ENCODE measurements at places on chromosomes 3 and 15.

- no peak for DNase-seq
These were observed 31.5 kb downstream of the SEMA5B start for GRCh38 chr3:122996038-122996580.

- DNase-seq = no peak
These were observed 47.8 kb downstream of the SPRED1 start for GRCh38 chr15:38300395-38300794.

DNA sequence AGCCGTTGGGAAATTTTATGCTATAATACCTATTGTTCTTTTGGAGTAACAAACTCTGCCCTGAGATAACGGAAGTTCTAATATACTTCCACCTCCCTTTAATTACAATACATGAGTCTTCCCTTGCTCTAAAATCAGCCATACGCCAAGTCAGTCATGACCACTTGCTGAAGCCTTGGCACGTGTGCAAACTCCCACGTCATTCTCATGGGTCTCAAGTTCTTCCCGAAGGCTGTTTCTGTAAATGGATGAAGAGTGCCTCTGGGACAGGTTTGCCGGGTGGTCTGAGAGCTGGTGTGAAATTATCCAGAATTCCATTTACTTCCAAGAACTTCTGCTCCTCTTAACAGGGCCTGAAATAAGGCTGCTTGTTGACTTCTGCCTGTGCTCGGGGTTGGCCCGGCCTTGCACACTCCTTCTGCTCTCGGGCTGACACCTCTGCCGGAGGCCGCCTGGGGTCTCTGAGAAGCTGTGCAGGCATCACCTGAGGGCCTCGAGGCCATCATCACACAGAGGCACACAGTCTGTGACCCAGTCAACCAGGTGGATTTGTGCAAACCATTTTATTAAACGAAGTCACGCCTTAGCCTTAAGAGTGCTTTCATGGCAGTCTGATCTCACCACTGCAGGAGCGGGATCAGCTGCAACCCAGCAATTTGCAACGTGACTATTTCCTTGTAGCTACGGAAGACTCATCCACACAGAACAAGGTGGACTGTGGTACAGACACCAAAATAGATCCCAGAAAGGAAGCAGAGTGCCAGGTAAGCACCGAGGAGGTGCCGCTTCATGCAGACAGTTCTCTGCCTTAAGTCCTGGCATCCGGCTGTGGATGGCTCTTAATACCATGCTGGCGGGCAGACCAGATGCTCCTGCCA lies 120.1 kb downstream of the ADAMTS17 start:
- no peak for DNase-seq

GRCh38 chr3:69288161-69288895 lies 97.6 kb downstream of the FRMD4B start:
- DNase-seq = peak; percentile 12

- peak; percentile 73 for DNase-seq
These were observed 17.7 kb downstream of the PTH1R start for GRCh38 chr3:46895204-46895660.

- DNase-seq = no peak
These were observed 67.9 kb downstream of the RFX7 start for GRCh38 chr15:56175788-56176187.

GRCh38 chr3:195866686-195867511 lies 41.5 kb downstream of the TNK2 start:
- no peak for DNase-seq

DNA sequence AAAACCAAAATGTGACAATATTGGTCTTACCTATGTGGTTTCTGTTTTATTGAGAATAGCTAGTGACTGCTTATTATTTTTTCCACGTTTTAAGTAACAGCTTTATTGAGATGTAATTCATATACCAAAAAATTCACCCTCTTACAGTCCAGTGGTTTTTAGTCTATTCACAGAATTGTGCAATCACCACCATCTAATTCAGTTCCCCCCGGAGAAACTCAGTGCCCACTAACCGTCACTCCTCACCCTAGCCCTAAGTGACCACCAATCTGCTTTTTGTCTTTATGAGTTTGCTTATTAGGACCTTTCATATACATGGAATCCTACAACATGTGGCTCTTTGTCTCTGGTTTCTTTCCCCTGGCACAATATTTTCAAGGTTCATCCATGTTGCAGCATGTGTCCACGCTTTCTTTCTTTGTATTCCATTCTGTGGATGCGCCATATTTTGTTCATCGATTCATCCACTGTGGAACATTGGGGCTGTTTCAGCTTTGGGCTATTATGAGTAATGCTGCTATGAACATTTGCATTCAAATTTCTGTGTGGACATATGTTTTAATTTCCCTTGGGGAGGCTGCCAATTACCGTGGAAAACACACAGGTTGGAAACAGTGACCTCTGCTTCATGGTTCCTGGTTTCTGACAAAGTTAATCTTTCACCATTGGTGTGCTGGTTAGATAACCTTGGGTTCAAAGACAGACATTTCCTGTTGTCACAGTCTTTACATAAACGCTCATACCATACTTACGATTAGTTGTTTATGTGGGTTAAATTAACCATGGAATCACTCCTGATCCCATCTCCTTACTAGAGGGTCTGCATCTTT lies 3.2 kb upstream of the BCL2L10 start:
- no peak for DNase-seq

GRCh38 chr3:109195815-109196214 lies 59.3 kb downstream of the C3orf85 start:
- DNase-seq = no peak

DNA sequence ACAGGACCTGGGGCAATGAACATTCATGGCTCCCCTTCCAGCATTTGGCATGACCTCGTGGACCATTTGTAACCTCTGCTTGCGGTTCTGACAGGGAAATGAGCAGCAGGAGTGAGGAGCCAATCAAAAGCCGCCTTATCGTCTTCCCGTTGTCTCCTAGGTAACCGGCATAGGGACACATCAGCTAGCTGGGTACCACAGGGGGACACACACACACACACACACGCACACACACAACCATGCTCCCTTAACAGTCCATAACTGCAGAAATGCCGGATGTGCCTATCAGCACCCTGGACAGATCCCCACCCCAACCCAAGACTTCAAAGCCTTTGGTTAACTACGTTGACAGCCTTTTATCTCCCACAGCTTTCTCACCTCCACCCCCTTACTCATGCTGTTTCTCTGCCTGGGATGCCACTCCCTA lies 53.4 kb upstream of the CCDC174 start:
- peak; percentile 5 for DNase-seq

GRCh38 chr3:166706094-166706493 lies 674.0 kb downstream of the ZBBX start:
- no peak for DNase-seq

GRCh38 chr3:177676947-177677587 lies 479.8 kb upstream of the TBL1XR1 start:
- DNase-seq = no peak

DNA sequence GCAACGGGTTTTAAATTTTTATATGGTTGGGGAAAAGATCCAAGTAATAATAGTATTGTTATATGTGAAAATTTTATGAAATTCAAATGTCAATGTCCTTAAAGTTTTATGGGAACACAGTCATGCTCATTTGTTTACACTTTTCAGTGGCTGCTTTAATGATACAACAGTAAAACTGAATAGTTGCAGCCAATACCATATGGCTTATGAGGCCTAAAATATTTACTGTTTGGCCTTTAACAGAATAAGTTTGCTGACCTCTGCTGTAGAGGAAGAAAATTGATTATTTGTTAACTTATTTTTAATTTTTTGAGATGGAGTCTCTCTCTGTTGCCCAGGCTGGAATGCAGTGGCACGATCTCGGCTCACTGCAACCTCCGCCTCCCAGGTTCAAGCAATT lies 44.7 kb downstream of the USP50 start:
- no peak for DNase-seq

DNA sequence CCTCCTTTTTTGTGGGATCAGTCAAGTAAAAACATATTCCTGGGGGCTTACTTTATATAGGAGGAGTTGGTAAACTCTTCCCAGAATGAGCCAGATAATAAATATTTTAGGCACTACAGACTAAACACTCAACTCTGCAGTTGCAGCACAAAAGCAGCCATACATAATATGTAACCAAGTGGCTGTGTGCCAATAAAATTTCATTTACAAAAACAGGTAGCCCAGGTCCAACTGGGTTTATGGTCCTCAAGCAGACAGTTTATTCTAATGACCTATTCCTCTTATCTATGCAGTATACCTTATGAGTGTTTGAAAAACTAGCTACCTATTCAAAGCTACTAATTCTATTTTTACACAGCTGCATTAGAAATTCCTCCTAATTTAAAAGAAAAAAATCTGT lies 61.8 kb downstream of the FAIM start:
- DNase-seq = no peak

GRCh38 chr3:25863416-25863959 lies 73.6 kb downstream of the OXSM start:
- DNase-seq = no peak

GRCh38 chr15:67524235-67524634 lies 3.3 kb downstream of the C15orf61 start:
- DNase-seq = no peak

- DNase-seq = no peak
These were observed 9.2 kb downstream of the EIF3J start for GRCh38 chr15:44545913-44546802.

- no peak for DNase-seq
These were observed 33.5 kb upstream of the PDZRN3 start for GRCh38 chr3:73658227-73658626.

DNA sequence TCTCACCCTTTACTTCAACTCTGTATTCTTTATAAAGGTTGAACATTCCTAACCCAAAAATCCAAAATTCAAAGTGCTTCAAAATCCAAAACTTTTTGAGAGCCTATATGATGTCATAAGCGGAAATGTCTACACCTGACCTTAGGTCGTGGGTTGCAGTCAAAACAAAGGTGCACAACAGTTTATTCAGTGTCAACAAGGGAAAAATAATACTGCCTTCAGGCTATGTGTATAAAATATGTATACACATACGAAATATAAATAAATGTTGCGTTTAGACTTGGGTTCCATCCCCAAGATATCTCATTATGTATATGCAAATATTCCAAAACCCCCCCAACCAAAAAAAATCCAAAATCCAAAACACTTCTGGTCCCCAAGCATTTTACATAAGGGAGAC lies 90.9 kb downstream of the STAG1 start:
- no peak for DNase-seq

DNA sequence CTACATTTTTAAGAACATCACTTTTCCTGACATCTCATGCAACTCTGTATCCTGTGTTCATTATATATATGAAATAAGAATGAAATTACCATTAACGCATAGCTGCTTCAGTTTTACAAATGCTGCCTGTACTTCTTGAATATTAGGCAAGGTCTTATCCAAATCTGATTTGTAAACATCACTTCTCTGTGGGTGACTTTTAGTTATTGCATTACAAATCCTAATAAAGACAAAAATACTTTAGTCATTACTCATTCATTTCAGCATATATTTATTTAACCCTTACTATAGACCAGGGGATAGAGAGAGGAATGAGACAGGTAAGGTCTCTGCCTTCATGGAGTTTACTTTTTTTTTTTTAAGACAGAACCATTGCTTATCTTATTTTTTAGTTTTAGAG lies 36.8 kb downstream of the MTMR10 start:
- no peak for DNase-seq

DNA sequence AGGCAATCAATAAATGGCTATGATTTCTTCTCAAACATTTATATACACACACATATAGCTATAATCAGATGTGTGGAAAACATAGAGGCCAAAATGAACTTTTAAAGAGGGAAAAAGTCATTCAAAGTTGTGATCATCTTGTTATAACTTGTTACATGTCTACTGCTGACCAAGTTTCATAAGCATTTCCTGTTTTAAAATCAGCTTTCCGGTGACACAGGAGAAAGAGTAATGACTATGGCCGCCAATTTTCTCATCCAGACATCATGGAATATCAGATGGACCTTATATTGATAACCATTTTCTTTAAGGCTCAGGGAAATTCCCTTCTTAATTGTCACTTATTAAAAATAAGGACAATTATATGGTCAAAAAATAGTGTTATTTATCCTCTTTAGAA lies 71.7 kb upstream of the AGTR1 start:
- no peak for DNase-seq

DNA sequence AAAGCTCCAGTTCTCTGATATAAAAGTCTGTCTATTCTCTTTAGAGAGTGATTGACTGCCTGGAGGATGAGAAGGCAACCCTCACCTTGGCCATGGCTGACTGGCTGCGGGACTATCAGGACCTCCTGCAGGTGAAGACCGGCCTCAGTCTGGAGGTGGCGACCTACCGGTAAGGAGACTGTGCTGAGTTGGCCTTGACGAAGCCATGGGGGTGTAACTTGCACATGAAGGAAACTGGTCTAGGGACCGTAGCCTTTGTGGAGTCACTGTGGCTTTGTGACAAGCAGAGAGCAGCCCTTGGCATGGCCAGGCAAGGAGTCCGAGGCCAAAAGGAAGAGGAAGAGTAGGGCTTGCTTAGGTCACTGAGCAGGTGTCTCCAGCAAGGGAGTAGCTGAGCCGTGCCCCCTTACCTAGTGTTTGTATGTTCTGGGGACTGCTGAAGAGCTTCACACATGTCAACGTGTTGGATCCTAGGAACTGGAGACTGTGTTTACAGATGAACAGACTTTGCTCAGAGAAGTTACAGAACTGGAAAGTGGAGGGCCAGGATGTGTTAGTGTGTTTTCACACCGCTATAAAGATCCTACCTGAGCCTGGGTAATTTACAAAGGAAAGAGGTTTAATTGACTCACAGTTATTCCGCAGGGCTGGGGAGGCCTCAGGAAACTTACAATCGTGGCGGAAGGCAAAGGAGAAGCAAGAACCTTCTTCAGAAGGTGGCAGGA lies 8.8 kb downstream of the SYNM start:
- DNase-seq = no peak

- no peak for DNase-seq
These were observed 340.8 kb upstream of the SUCLG2 start for GRCh38 chr3:67995206-67995605.

GRCh38 chr3:152621006-152621868 lies 213.7 kb upstream of the P2RY1 start:
- DNase-seq = no peak

DNA sequence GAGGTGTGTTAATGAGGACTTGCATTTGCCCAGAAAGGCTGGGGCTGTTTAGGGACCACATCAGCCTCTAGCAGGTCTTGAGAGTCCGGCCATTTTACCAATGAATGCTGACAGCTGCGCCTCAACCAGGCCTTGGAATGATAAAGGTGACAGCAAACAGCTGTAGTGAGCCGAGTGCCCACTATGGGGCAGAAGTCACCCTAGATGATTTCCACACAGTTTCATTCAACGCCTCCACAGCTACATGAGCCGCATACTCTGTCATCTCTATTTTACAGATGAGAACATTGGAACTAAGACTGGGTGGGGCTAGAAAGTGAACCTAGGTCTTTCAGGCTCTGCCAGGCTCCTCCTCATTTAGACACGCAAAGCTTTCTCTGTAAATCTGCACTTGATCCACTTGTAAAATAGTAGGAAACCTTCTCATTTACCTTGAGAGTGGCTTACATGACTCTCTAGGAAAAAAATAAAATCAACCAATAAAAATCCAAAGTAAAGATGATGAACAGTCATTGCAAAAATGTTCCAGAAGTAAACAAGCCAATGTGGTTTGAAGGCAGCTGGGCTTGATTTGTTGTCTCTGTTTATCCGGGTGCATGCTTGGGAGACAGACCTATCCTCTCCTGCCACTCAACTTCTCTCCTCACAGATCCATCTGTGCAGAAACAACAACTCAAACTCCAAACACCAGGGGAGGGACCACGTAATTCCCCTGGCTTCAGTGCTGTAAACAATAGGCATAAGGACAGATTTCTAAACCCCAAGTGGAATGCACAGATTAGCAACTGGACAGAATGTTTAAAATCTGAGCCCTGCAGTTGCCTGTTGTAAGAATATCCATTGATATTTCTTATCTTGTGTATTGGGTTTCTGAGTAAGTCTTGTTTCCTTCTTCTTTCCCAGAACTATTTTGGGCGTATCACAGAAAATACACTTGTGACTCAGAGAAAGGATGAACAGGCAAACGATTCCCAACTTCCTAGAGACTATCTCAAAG lies 31.5 kb upstream of the LDHAL6B start:
- DNase-seq = no peak

Data from stimulated activated CD8-positive, alpha-beta memory T cell treated with anti-CD3 and anti-CD28 coated beads, Interleukin-7, amount 100 ng/mL, for 24 hours (primary cell).